Right ventricle myocardium inferior (tissue), 1 donor: ENCODE measurements at places on chromosomes 11 and 22. TPM values are rescaled to one million over a fixed set of nuclear protein-coding genes. Genes with fewer than 3 reads are reported as not detected.

DNA sequence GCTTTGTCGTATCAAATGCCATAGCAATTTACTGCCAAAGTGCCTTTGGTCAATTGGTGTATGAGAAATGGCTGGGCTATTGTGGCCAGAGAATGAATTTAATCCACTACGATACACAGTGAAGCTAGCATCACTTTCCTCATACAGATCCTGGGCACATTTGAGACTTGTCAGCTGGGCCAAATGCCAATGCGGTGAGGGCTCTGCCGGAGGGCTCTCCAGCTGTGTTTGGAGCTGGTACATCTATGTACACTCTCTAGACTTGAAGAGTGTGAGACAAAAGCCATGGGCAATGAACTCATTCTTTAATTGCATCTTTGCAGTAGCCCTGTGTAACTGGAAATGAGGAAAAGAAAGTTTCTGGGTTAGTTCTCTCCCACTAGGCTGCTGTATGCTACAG lies 1052.9 kb downstream of the NTM start:
- no peak for DNase-seq

Gene CLDN25
- total RNA-seq, result not detected

Gene PLAAT4
- 36.1 TPM for total RNA-seq

GRCh38 chr22:37734964-37735451 lies 38.2 kb downstream of the TRIOBP start:
- no peak for DNase-seq

DNA sequence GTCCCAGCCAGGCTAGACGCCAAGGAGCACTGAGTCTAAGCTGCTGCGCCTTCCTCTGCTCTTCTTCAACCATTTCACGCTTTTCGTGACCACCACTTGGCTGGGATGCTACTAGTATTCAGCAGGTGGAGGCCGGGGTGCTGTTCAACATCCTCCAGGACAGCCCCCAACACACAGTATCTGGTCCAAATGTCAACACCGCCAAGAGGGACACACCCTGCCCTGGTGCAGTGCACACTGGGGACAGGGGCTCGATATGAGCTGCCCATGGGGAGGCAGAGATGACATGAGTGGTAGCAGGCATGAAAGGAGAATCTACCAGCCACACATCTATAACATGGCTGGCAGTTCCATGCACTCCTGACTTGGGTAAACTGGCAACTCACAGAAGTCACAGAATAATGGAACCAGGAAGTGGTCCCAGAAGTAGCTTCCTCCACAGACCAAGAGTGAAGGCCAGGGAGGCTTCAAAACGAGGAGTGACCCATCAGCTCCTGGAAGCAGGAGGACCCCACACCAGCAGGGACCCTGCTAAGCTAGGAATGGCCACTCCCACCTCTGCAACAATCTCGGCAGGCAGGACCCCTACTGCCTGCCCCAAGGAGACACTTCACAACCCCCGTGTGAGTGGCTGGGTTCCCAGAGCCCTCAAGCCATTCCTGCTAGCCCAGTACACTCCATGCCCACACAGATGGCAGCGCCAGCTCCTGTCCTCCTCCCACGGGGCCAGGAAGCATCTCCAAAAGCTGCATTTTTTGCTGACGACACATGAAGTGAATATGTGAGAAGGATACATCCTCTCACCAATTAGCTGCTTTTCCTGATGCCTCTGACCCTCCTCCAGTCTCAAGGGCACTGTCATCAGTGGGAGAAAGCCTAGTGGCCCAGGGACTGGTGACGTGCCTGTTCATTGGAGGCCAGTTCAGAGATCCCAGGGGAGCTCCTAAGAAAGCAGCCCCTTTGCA lies 78.8 kb downstream of the DGCR2 start:
- DNase-seq, result peak; percentile 57

DNA sequence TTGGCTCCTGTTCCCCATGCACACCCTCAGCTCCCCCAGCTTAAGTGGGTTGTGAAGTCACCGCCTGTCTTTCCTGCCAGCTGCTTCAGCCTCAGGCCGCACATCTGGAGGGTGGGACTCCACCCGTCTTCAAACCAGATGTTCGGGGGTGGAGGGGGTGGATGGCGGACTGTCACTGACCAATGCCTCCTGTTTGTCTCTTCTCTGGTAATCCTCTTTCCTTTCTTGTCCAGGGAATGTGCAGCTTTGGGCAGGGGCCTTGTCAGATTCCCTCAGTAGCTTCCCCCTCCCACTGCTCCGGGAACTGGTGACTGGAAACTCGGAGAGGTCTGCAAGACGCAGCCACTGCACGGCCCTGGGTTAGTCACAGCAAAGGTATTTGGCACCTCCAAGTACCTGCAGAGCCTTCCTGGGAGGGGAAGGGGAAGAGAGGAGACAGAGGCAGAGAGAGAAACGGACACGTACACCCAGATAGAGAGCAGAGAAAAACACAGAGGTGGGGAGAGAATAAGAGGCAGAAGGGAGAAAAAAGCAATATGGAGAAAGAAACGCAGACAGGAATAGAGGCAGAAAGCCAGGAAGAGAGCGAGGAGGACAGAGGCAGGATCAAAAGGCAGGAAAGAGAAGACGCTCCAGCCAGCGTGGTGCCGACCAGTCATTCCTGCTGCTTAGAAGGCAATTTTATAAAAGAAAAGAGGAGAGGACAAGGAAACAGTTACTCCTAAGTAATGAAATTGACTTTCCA lies 56.1 kb upstream of the TIMP3 start:
- DNase-seq, result peak; percentile 81

- DNase-seq, result no peak
Observed at GRCh38 chr11:27945348-27945747, 162.6 kb downstream of the KIF18A start.

- DNase-seq, result no peak
Observed at GRCh38 chr11:102676084-102676483, 29.5 kb downstream of the MMP27 start.
